ENCODE measurements at places on chromosomes 2 and 18.

- DNase-seq, result no peak
Observed at GRCh38 chr2:68371581-68371980, 6.5 kb downstream of the PLEK start.

- DNase-seq, result no peak
Observed at GRCh38 chr2:54497763-54498680, 41.9 kb downstream of the SPTBN1 start.

GRCh38 chr2:230664128-230664527 is 48.5 kb upstream of the CAB39 start:
- no peak for DNase-seq

DNA sequence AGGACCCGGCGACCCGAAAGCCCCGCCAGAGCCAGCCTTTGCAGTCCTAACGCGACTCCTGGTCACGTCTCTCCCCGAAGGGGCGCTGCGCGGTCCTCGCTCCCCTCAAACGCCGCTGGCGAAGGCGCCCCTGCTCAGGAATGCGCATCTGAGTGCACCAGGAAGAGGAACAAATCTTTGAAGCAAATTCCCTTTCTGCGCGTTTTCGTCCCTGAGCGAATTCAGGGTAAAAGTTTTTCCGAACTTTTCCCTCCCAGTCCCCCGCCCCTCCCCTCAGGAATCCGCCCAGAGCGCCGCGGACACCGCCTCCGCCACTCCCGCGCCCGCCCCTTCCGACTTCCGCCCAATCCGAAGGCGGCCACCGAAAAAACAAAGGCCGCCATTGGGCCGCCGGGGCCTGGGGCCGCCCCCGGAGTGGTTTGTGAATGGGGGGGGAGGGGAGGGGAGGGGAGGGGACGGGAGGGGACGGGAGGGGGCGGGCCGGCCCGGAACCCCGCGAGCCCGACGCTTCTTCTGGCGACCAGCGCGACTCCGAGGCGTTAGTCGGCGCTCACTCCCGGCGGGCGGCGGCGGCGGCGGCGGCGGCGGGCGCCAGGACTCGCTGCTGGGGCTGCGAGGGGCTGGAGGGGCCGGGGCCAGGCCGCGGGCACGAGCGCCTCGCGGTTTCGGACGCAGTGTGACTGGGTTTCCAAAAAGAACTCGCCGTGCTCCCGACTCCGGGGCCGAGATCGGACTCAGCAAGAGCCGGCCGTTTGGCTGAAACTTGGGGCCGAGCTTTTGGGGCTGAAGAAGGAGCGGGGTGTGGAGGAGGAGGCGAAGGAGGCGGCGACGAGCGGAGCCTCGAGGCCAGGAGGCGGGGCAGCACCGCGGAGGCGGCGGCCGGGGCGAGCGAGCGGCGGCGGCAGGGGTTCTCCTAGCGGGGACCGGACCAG is at the start of gene FZD7:
Gene FZD7 (plus strand): TSS at position 539 of the 932 bp plus-strand sequence. CDS start 793 bp downstream, outside the sequence.
- DNase-seq, result peak; percentile 90

DNA sequence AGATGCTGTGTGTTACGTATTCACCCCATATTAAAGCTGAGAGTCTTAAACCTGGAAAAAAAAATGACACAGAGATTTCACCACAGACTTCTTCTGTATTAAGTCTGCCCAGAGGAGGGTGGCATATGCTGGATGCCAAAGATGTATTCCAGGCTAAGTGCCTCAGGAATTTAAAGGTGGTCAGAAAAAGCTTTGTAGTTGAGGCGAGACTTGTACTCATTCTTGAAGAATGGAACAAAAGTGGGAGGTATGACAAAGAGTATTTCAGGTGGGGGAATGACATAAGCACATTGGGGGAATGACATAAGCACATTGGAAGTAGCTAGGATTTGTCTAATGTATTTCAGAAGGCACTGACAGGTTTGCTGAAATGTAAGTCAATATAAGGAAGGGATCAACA is 98.6 kb downstream of the BABAM2 start:
- DNase-seq, result no peak

DNA sequence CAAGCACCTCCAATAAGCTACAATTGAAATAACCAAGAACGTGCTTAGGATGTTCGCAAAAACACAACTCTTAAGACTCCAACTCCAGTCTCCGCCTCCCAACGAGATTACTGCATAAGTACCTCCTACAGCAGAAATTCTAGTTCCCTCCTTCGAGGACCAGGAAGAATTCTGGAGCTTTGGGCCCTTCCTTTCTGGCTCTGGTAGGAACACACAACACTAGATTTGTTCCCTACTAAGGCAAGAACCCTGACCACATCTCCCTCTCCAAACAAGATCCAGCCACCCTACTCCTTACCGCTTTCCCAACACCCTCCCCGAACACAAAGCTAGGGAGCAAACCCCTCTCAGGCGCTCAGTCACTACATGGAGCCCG is 721 bp downstream of the ADAM17 start:
- DNase-seq, result no peak

- DNase-seq, result peak; percentile 92
Observed at GRCh38 chr2:70570041-70570661, 16.5 kb upstream of the TGFA start.

DNA sequence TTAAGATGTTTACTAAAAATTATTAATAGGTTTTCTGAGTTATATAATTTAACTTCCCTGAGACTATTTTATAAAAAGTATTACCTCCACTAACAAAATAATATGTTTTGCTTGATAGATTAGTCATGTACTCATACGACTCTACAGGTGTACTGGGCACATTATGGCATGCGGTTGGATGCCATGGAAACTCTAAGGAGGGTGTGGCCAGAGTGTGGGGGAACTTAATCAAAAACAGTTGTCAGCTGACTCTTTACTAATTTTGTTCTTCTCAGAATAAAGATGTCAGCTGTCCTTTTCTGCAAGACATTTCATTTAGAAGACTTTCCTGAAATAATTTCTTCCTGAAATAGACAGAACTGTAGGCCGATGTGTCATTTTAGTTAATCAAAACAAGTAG is 228.3 kb upstream of the SIX3 start:
- no peak for DNase-seq

DNA sequence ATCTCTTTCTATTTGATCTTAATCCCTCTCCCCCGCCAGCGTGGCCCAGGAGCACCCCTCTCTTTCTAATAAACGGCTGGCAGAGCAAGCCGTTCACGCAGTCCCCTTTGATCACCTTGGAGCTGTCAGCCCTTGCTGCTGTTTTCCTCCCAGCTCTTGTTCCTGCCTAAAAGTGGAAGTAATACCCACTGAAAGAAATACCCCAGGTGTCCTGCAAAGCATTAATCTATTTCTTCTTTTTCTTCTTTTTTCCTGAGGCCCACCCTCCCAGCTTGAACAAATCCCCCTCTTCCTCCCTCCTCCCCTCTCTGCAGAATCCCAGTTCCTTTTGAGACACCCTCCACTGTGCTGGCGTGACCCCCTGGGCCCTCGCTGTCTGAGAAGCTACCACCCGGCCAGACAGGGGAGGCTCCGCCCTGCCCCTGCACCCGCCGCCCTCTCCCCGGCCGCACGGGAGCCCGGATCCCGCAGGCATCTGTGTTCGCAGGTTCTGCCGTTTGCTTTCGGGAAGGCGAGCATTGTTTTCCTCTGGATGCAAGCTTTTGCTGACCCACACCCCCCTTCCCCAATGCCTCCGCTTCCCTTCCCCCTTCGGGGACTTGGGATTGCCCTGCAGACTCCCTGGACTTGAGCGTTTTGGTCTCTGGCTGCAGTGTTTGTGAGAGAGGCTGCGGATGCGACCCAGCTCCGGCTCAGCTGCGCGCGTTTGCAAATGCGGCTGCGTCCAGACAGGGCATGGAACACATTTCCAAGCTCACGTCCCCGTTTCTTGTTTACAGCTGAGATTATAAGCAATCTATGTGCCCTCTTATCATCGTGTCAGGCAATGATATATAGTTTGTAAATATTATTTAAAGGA is 631.5 kb downstream of the NYAP2 start:
- DNase-seq, result peak; percentile 64

DNA sequence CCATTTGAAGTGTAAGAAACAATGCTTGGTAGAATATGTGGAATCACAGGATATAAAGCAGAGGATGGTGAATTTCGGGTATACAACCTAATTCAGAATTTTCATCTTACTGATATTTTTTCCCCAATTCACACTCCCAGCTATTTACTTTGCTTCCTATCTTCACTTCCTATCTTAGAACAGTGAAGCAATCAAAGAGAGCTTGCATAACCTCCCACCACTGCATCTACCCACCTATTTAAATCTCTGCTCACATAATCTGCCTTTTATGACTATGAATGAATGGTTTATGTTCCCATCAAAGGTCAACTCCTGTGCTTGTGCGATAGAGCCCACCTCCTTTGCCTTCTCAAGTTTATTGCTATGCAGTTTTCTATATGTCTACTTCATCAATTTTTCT is 3.3 kb downstream of the RMDN2 start:
- no peak for DNase-seq

DNA sequence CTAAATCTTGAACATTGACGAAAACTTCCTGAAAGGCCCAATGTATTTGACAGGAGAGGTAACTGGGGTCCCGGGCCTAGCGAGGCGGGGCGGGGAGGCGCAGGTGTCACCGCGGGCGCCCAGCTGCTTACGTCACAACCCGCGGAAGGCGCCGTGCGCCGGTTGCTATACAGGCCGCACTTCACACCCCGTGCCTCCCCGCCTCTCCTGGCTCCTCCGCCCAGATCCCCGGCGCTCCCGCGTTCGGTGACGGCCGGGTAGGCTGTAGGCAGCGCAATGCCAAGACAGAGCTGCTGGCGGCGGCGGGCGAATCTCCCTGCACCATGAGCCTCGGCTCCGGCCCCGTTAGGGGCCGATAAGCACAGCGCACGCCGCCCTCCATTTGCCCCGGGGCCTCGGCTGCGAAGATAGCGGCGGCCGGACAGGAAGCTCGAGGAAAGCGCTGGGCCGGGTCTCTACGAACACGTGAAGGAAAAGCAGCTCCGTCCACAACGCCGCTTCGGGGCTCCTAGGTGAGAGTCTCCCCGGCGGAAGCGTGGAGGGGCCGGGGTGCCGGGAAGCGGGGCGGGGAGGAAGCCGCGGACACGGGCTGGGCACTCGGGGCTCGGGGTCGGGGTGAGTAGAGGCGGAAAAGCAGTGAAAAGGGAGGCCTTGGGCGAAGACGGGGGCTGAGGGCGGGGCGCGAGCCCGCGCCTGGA is at the start of gene RNF138:
Gene RNF138 (plus strand): TSS at position 151 of the 698 bp plus-strand sequence. CDS start 903 bp downstream, outside the sequence.
- peak; percentile 80 for DNase-seq

- no peak for DNase-seq
Observed at GRCh38 chr18:32803568-32803967, 30.7 kb upstream of the KLHL14 start.

- no peak for DNase-seq
Observed at GRCh38 chr18:42525905-42526304, 570.9 kb downstream of the PIK3C3 start.

- no peak for DNase-seq
Observed at GRCh38 chr2:232512602-232513001, 7.6 kb upstream of the PRSS56 start.

DNA sequence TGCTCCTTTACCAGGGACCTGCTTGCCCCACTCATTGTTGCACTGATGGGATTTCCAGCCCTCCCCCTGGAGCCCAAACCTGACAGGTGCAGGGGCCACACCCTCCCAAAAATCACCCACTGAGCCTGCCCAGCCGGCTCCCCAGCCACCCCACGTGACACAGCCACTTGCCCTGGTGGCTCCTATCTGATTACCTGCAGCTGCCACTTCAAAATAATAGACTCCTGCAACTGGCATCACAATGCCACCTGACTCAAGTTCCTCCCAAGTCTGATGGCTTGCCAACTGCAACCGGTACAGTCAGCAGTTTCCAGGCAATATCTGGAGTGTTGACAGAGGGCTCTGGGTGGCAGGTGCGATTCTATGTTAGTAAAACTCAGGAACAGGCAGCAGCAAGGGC is 66.2 kb downstream of the CRACDL start:
- DNase-seq, result no peak

DNA sequence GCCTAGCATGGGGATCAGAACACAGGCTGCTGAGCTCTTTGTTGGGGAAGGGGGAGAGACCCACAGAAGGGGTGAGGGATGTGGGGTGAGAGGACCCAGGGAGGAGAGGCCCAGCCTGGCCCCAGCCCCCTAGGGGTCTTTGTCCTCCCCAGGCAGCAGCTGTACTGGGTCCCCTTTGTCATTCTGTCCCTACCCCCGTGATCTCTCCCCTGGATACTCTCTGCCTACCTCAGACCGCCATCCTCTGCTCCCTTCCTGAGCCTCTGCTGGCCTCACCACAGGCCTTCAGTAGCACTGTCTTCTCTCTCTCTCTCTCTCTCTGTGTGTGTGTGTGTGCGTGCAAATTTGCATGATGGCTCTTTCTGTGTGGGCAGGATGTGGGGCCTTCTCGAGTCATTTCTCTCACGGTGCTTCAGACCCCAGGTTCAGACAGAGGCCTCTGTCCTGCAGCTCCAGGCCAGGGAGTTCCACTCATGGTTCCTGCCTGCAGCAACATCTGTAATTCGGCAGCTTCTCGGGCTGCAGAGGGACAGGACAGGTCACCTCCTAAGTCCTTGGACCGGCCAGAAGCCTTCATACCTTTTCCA is 1.4 kb downstream of the PSD4 start:
- no peak for DNase-seq

DNA sequence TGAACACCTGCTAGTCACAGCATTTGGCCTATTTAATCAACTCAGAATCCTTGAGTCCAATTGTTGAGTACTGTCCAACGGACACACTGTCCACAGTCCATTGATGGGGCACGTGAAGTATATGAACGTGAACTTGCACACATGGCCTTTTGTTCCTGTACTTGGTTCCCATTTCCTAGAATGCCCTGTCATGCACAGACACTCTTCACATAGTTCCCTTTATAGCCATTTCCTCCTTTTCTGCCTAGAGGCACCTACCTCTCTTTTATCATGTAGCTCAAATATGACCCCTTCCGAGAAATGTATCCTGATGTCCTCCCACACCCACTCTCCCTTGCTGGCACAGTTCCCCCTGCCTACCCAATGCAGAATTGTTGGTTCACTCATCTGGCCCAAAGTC is 8.7 kb upstream of the CRYGA start:
- DNase-seq, result no peak

DNA sequence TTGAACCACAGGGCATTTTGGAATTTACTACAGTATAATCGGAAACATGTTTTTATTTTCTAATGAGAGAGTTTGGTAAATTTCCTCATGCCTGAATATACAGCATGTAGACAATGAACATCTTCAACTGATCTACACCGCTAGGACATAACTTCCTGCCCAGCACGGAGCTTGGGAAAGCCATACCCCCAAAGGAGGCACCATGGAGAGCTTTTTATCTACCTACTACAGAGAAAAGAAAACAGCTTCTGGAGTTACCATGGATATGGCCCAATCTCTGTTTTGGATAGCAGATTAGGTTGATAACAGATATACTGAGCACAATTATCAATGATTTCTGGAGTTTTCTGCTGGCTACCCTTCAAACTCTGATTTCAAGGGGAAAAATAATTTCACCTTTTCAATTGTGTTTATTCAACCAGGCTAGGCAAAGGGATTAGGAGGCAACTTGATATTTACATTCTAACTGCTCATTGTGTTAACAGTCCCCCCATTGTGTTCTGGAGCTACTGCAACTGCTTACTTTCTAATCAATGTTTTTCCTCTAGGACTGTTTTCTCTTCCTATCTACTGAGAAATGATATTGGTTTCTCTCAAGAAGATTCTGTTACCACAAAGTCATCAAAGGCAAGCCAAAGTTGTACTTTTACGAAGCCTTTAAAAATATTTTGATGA is 123.0 kb upstream of the ARHGAP28 start:
- DNase-seq, result no peak

- no peak for DNase-seq
Observed at GRCh38 chr2:212893216-212893615, 258.2 kb downstream of the IKZF2 start.

All from RWPE2 (cell line).